Gastroesophageal sphincter (tissue), 4 donors: ENCODE measurements at places on chromosomes 5 and 9. TPM values are rescaled to one million over a fixed set of nuclear protein-coding genes. Genes with fewer than 3 reads are reported as not detected.

Gene NUDT2
- 40.9 TPM for total RNA-seq

Gene SPDL1
- total RNA-seq = 5.7 TPM

Gene NFIL3
- 32.8 TPM for total RNA-seq

Gene FOXD4L4
- not detected for total RNA-seq

Gene GPR151
- total RNA-seq = not detected

Gene FABP6
- total RNA-seq = not detected
